Hematopoietic multipotent progenitor cell treated with erythropoietin and hydrocortisone succinate and interleukin-3 and kit ligand, for 8 days (in vitro differentiated cells): ENCODE measurements at places on chromosomes 4 and X.

- peak; percentile 32 for DNase-seq
These were observed 2.6 kb upstream of the AMMECR1 start for GRCh38 chrX:110320381-110320987.

DNA sequence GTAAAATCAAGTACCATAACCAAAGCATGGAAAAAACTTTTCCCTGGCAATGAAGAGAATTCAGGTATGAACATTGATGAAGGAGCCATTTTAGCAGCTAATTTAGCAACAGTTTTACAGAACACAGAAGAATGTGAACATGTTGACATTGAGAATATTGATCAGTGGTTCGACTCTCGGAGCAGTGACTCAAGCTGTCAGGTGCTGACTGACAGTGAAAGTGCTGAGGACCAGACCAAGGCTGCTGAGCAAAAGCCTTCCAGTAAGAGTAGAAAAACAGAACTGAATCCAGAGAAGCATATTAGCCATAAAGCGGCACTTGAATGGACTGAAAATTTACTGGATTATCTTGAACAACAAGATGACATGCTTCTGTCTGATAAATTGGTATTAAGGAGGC, 2.8 kb downstream of the TIGD2 start:
- no peak for DNase-seq

DNA sequence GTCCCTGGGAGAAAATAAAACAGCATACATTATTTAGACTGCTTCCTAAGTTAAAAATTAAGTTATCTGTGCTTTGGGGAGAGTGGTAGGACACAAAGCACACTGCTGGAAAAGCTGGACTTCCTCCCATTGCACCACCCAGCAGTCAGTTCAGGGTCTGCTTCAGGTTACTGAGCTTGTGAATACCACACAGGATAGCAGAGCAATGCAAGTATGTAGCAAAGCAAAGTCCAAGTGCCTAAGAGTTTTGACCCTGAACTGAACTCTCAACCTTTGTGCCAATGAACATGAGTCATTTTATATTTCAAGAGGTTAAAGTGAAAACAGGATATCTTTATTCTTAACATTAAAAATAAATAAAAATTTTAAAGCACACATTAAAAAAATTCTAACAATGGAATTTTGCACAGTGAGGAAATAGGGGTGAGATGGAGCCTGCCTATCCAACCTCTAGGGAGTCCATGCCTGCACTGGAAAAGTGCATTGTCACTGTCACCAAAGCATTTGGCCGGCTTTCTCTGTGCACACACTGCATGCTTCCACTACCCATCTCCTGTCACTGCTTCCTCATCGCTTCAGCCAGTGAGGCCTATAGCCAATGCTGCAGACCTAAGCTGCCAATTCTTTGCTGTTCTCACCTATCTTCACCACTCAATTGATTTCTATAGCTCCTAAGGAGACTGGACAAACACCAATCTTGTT, 50.9 kb downstream of the ABCG2 start:
- peak; percentile 44 for DNase-seq

DNA sequence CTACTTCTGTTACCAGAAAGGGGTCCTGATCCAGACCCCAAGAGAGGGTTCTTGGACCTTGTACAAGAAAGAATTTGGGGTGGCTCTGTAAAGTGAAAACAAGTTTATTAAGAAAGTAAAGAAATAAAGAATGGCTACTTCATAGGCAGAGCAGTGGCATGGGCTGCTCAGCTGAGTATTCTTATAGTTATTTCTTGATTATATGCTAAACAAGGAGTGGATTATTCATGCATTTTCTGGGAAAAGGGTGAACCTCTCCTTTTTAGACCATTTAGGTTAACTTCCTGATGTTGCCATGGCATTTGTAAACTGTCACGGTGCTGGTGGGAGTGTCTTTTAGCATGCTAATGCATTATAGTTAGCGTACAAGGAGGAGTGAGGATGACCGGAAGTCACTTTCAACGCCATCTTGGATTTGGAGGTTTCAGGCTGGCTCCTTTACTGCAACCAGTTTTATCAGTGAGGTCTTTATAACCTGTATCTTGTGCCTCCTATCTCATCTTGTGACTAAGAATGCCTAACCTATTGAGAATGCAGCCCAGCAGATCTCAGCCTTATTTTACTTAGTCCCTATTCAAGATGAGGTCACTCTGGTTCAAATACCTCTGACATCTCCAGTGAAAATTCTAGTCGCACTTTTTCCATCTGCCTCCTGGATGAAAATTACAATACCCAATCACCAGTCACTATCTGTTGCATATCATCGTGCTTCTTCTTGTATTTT, 15.5 kb upstream of the TDO2 start:
- no peak for DNase-seq

DNA sequence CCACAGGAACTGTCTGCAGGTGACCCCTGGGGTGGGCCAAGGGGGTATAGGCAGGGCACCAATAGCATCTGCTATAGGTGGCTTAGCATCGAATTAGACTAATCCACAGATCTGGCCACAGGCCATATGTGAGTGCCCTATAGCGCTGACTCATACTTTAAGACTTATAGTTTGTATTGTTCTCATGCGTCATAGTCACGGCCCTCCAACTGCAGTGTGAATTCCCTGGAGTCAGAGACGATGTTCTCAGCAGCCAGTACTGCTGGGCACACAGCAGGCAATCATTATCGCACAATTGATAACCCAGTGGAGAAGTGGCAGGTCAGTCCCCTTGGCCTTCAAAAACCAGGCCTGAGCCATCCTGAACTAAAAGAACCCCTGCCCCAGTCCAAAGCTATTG, 58.1 kb downstream of the ADGRG2 start:
- DNase-seq: no peak

DNA sequence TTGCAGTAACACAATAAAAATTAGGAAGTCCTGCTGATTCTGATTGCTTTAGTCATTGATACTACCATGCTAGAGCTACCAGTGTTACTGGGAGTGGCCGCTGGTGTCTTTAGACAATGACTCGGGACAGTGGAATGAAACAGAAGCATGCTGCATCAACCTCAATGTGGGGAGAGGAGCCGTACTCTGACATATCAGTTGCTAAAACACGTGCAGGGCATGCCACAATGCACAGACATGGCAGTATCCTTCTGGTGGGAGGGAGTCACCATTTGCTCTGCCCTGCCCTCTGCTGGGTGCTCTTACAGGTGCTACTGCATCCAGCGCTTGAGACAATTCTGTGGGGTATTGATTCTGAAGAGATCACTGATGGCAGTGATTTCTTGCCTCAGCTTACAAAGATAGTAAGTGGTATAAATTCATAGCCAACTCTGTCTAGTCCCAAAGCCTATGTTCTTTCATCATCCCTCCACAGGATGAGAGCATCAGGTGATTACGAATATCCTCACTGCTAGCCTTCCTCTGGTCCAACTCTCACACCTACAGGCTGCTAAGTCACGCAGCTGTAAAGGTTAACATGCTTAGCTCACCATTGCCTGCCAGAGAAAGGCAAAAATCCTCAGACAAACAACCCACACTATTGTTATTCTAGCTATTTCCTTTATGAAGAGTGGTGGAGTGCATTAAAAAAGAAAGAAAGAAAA, 43.7 kb downstream of the NSG1 start:
- peak; percentile 92 for DNase-seq

DNA sequence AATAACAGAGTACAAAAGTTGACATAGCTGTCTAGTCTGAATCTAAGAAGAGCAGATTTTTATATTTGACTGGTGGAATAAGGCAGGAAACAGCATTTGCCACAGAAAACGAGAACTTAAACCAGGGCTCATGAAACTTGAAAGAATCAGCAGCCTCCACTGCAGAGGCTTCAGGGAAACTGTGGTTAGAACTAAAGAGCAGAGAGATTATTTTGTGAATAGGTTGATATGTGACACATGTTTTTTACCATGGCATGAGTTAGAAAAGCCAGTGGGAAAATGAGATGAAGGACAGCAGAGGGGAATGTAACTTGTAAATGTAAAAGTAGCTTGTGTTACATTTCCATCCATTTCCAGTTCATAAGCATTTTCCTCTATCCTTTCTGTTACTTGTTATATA, 63.7 kb upstream of the CAMK2D start:
- no peak for DNase-seq

- DNase-seq: no peak
These were observed 74.7 kb upstream of the GPM6B start for GRCh38 chrX:13891377-13892140.

GRCh38 chr4:20421603-20421985, 169.9 kb downstream of the SLIT2 start:
- no peak for DNase-seq

- DNase-seq: peak; percentile 50
These were observed 468 bp downstream of the ZMYM3 start for GRCh38 chrX:71253253-71254091.

DNA sequence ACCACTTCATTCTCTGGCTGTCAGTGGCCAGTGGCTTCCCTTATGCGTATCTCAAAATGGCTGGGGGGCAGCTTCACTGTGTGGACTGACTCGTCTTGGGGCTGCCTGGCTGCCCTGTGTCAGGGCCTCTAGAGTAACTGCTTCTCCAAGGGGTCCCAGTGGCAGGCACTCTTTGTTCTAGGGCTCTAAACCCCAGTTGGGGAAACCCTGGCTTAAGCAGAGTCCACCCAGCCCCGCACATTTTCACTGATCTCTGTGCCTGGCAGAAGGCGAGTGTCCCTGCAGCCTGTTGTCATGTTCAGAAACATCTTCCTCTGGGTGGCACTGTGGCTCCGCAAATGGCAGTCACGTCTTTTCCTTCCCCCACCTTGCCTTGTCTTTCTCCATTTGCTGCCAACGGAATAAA, 59.7 kb downstream of the NBDY start:
- DNase-seq: peak; percentile 72
